ENCODE measurements at places on chromosomes 6 and 20. TPM values are rescaled to one million over a fixed set of nuclear protein-coding genes. Genes with fewer than 3 reads are reported as not detected.
A peak's percentile ranks its signal among the peaks of the same experiment; 100 is the strongest.

- no peaks in the 10 kb centered on the region for H3K4me1 ChIP-seq
- no peak overlapping the region for H3K4me3 ChIP-seq
- H3K27ac ChIP-seq = no peak overlapping the region
- 0 out of 2 replicates have a peak, but pooled peaks cover 2% of the 10 kb centered on the region for H3K27me3 ChIP-seq
- DNase-seq = no peak
- H3K36me3 ChIP-seq = no peaks in the 10 kb centered on the region
Observed at GRCh38 chr6:135707426-135707825, 144.1 kb upstream of the PDE7B start.

DNA sequence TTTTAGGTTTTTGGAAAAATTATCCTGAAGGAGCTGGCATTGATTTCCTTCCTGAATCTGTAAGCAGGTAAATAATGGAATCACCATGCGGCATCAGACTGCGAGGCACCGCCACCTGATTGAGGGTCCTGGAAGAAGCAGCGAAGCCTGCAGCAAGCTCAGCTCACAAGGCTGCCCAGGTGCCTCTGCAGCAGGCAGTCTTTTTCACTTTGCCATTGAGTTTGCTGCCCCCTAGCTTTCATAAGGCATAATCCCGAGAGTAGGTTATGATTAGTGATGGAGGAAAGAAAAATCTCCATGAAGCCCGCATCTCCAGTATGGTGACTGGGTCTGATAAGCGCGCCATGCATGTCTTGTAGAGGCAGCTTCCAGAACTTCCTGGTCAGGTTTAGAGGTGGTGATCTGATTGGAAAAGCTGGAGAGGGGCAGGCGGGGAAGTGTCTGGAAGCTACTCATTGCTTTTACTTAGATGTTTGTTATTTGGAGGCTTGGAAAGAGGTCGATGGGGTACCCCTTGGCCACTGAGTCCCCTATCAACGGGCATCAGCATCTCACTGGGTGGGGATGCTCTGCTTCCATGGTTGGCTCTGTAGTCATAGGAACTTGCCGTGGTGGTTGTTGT, 26.7 kb downstream of the IYD start:
- no peak overlapping the region for H3K27ac ChIP-seq
- no peak overlapping the region for H3K4me3 ChIP-seq
- peak; percentile 84 for DNase-seq
- peaks cover 4% of the 10 kb centered on the region for H3K27me3 ChIP-seq

DNA sequence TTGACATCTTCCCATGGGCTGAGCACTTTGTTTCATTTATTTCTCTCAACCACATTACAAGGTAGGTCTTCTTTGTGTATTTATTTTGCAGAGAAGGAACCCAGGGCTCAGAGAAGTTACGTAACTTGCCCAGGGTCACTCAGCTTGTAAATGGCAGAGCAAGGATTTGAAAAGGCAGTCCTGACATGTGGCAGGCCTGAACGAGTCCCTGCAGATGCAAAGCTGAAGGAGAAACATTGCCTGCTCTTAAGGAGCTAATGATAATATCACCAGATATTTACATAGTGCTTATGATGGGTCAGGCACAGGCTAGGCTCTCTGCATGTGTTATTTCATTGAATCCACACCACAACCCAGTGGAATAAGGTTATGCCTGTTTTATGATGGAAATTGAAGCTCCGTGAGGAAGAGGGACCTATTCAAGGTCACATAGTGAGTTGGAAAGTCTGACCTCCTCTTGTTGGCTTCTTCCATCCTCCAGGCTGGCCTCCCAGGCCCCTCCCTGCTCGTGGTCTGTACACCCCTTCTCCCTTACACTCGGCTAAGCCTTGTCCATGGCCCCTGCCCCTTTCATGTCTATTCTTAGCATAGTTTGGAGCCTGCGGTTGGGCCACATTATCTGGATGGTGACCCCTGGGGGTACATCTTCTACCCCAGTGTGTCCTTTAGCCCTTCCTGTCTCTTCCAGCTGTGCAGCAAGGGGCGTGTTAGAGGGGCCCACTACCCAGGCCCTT, 12.5 kb downstream of the MYH7B start:
- H3K4me3 ChIP-seq = no peak overlapping the region
- H3K4me1 ChIP-seq = peaks cover 38% of the 10 kb centered on the region
- no peak overlapping the region for H3K27ac ChIP-seq

GRCh38 chr20:19908576-19908975, 108.6 kb upstream of the NAA20 start:
- H3K27me3 ChIP-seq = no peaks in the 10 kb centered on the region
- DNase-seq = no peak
- no peaks in the 10 kb centered on the region for H3K36me3 ChIP-seq
- no peak overlapping the region for H3K27ac ChIP-seq
- no peak overlapping the region for H3K4me3 ChIP-seq
- H3K4me1 ChIP-seq = no peaks in the 10 kb centered on the region

- no peaks in the 10 kb centered on the region for H3K27me3 ChIP-seq
- DNase-seq = no peak
- no peak overlapping the region for H3K4me3 ChIP-seq
- no peaks in the 10 kb centered on the region for H3K4me1 ChIP-seq
Observed at GRCh38 chr20:48809673-48810072, 18.1 kb downstream of the PREX1 start.

- no peaks in the 10 kb centered on the region for H3K36me3 ChIP-seq
- no peak overlapping the region for H3K27ac ChIP-seq
- no peak for DNase-seq
- H3K4me1 ChIP-seq = 0 out of 2 replicates have a peak, but pooled peaks cover 8% of the 10 kb centered on the region
- H3K27me3 ChIP-seq = no peaks in the 10 kb centered on the region
Observed at GRCh38 chr6:112206110-112206458, 48.3 kb downstream of the LAMA4 start.

DNA sequence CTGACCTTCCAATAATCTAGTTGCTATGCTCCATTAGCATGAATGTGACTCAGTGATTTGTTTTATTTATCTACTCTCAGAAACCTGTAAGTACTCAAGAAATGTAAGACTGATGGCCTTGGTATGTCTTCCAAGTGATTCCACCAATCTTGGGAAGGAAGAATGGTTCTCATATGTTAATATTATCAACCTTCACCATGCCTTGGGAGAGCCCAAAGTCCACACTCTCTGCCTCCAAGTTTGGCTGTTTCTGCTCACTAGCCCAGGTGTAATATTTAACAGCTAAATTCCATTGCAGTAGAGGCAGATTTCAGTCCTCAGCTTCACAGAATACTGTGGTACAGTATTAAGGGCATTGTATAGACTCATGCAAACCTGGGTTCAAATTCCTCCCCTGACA, 51.8 kb downstream of the CLIC5 start:
- H3K27ac ChIP-seq = no peak overlapping the region
- no peak for DNase-seq

- DNase-seq = no peak
- no peak overlapping the region for H3K27ac ChIP-seq
- H3K4me1 ChIP-seq = no peaks in the 10 kb centered on the region
- no peaks in the 10 kb centered on the region for H3K27me3 ChIP-seq
Observed at GRCh38 chr6:135014353-135014832, 40.2 kb downstream of the HBS1L start.

- no peaks in the 10 kb centered on the region for H3K27me3 ChIP-seq
- peak overlapping the region; percentile 65 for H3K4me3 ChIP-seq
- H3K27ac ChIP-seq = peak overlapping the region; percentile 87
- DNase-seq = peak; percentile 88
Observed at GRCh38 chr6:25992413-25993340, 30.1 kb downstream of the TRIM38 start.

DNA sequence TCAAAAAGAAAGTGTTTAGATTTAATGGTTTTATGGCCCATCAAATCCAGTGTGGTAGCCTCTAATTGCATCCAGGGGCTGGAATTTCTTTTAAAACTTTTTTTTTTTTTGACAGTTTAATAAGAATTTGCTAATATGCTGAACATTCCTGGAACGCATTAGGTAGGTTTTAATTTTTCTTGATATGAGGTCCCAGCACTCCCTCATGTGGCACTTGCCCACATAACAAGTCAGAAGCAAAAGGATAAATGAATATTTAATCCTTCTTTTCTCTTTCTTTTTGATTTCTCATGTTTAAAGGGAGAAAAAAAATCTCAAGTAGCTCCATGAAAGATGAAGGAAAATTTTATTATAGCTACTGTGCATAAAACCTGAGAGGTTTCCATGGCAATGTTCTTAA, 13.5 kb downstream of the HAO1 start:
- no peak for DNase-seq
- H3K4me3 ChIP-seq = no peak overlapping the region
- no peaks in the 10 kb centered on the region for H3K36me3 ChIP-seq
- no peak overlapping the region for H3K27ac ChIP-seq
- H3K27me3 ChIP-seq = no peaks in the 10 kb centered on the region

GRCh38 chr6:43923376-43924221, 153.6 kb downstream of the VEGFA start:
- peaks cover 5% of the 10 kb centered on the region for H3K4me1 ChIP-seq
- H3K27ac ChIP-seq = no peak overlapping the region
- peaks cover 6% of the 10 kb centered on the region for H3K27me3 ChIP-seq
- DNase-seq = no peak
- H3K36me3 ChIP-seq = no peaks in the 10 kb centered on the region

GRCh38 chr6:137681445-137682009, 185.5 kb upstream of the TNFAIP3 start:
- H3K36me3 ChIP-seq = no peaks in the 10 kb centered on the region
- no peak overlapping the region for H3K27ac ChIP-seq
- no peaks in the 10 kb centered on the region for H3K27me3 ChIP-seq
- no peak overlapping the region for H3K4me3 ChIP-seq

DNA sequence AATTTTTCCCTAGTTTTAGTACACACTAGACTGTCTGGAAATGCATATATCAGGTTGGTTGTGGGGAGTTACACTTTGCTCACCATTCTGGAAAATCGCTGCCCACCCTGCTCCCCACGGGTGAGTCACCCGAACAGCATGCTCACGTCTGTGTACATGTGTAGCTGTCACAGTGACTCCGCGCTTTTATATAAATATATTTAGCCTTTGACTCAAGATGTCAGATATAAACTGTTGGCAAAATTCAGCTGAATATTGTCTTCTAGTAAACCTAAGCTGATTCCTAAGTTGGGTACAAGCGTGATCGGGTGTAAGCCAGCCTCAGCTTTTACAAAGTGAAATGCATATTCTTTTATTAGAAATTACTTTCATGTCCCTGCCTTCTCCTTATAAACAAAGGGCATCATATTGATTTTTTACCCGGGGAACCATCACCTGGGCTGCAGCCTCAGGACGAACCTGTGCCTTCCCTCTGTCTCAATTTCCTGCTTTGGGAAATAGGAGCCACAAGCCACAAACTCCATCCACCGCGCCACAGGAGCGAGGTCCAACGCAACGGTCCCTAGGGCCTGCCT, 4.3 kb downstream of the SDCBP2 start:
- H3K4me1 ChIP-seq = peaks cover 5% of the 10 kb centered on the region
- peak overlapping the region; percentile 96 for H3K4me3 ChIP-seq
- H3K27ac ChIP-seq = no peak overlapping the region
- no peak for DNase-seq
- no peaks in the 10 kb centered on the region for H3K36me3 ChIP-seq
- no peaks in the 10 kb centered on the region for H3K27me3 ChIP-seq

GRCh38 chr6:16343593-16343992, 105.2 kb downstream of the GMPR start:
- H3K27me3 ChIP-seq = no peaks in the 10 kb centered on the region
- H3K4me1 ChIP-seq = peaks cover 20% of the 10 kb centered on the region
- H3K27ac ChIP-seq = no peak overlapping the region
- DNase-seq = no peak
- no peaks in the 10 kb centered on the region for H3K36me3 ChIP-seq

DNA sequence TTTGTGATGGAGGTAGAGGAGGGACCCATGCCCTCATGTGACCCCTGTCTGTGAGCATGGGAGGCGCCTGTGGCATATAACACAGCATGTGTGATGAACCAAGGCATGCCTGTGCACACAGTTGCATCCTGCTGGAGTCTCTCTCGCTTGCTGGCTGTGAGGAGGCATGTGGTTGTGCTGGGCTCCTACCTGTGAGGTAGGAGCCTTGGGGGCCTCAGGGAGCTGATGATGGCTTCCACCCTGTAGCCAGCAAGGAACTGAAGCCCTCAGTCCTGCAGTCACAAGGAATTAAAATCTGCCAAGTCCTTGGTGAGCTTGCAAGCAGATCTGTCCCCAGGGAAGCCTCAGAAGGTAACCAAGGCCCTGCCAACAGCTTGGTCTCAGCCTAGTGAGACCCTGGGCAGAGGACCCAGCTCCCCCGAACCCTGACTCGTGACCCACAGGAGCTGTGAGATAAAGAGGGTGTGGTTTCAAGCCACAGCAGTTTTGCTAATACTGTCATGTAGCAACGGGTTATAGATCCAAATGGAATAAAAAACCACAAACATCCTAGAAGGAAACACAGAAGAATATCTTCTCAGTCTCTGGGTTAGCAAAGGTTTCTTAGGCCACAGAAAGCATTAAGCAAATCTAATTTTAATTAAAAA, 145.7 kb downstream of the WDR27 start:
- no peak for DNase-seq
- no peak overlapping the region for H3K4me3 ChIP-seq
- H3K36me3 ChIP-seq = no peaks in the 10 kb centered on the region
- H3K27ac ChIP-seq = no peak overlapping the region
- H3K27me3 ChIP-seq = no peaks in the 10 kb centered on the region

YIPF3 gene
- 61.7 TPM for total RNA-seq

ELOVL4 gene
- 9.6 TPM for total RNA-seq

ARHGAP40 gene
- not detected for total RNA-seq

SLPI gene
- not detected for total RNA-seq

LY86 gene
- not detected for total RNA-seq

ZNF184 gene
- total RNA-seq = 18.0 TPM
